ENCODE measurements at places on chromosomes 13 and 19.

GRCh38 chr13:40563350-40564125, 102.9 kb downstream of the FOXO1 start:
- DNase-seq, result no peak

DNA sequence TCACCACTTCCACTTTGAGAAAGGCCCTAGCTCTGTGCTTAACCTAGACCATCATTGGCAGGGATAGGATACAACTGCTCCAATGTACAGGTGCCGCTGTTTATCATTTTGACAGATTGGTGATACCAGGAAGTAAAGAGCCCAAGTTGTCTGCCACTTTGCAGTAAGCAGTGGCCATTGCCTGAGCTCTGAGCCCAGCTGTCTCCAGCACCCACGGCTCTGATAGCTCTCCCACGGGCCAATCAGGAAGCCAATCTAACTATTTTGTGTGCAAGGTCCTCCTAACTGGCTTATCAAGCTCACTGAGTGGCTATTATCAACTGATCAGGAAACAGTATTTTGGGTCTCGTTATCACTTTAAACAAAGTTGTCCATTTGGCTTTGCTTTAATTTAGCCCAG, 181.1 kb downstream of the DCT start:
- DNase-seq, result no peak

DNA sequence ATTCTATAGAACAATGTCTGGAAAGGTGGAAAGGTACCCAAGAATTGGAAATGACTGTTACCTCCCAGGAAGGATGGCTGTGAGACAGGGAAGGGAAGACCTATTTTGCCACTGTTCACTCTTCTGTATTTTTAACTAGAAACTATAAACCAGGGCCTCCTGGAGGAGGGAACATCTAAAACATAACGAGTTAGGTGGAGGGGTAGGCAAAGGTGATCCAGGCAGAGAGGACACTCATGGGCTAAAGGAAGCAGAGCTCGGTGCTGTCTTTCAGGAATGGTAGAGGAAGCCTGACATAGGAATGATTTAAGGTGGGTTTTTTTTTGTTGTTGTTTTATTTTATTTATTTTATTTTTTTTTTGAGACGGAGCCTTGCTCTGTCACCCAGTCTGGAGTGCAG, 5.8 kb downstream of the EIF3K start:
- DNase-seq, result no peak

DNA sequence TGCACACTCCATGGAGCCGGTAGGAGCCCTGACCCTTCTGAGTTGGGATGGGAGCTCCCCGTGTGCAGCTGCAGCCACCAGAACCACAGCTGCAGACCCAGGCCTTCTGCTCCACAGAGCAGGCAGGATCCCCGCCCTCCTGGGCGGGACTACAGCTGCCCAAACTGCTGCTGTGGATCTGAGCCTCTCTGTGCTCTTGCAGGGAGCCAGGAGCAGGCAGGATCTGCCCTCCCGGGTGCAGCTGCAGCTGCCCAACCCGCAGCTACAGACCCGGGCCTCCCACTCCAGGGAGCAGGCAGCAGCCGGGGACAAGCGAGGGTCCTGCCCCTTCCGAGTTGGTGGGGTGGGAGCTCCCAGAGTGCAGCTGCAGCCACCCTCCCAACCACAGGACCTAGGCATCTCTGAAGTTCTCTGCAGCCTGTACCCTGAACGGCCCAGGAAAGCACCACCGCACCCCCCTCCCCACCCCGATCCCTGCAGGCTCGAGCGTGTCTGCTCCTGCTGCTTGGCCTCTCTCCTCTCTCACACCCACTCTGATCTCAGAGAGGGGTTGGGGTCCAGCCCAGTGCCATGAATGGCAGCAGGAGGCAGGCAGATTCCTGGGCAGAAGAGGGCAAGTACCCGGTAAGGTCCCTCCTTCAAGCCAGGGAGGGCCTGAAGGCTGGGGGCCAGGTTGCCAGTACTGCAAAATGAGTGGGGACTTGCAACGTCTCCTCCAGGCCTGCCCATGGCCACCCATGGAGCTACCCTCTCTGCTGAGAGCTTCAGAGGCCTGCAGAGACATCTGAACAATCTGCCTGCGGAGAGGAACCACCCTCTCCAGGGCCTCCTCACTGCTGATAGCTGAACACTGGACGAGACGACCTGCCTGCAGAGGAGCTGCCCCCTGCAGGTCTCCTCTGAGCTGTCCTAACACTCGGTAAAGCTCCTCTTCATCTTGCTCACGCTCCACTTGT, 16.4 kb upstream of the EMP3 start:
- DNase-seq, result no peak

DNA sequence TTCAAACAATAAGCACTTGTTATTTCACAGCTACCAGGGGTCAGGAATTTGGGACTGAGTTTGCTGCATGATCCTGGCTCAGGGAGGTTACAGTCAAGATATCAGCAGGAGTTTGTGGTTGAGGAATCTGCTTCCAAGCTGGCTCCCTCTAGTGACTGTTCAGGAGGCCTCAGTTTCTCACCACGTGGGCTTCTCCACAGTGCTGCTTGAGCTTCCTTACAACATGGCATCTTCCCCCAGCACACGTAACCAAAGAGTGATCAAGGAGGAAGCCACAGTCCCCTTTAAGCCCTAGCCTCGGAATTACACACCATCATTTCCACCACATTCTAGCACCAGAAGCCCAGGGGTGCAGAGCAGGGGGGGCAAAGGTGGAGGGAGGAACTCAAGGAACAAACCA, 28.8 kb downstream of the CELF5 start:
- DNase-seq, result no peak

DNA sequence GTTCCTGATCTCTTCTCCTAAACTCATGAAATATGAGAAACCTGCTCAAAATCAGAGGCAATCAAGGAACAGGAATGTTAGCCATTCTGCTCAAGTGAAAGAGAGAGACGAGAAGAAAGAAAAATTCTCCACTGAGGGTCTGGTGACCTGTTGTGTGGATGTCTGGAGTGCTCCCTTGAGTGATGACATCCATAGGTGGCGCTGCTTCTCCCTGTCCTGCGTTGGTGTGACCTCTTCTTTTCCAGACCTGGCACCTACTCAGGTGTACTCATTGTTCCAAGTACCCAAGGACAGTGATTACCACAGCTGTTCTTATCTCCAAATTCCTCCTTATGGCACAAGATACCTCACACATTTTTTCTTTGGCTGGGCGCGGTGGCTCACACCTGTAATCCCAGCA, 4.0 kb downstream of the ZNF223 start:
- no peak for DNase-seq

DNA sequence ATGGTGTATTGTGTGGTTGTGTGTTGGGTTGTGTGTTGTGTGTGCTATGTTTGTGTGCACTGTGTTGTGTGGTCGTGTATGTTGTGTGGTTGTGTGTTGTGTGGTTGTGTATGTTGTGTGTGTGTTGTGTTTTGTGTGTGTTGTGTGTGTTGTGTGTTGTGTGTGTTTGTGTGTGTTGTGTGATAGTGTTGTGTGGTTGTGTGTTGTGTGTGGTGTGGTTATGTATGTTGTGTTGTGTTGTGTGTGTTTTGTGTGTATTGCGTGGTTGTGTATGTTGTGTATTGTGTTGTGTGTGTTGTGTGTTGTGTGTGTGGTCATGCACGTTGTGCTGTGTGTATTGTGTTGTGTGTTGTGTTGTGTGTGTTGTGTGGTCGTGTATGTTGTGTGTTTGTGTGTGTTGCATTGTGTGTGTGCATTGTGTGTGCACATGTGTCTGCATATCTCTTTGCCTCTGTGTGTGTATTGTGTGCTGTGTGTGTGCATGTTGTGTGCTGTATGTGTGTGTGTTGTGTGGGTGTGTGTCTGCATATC, 2.9 kb downstream of the C3 start:
- no peak for DNase-seq

- no peak for DNase-seq
These were observed 294.8 kb downstream of the KCNRG start for GRCh38 chr13:50309882-50310594.

DNA sequence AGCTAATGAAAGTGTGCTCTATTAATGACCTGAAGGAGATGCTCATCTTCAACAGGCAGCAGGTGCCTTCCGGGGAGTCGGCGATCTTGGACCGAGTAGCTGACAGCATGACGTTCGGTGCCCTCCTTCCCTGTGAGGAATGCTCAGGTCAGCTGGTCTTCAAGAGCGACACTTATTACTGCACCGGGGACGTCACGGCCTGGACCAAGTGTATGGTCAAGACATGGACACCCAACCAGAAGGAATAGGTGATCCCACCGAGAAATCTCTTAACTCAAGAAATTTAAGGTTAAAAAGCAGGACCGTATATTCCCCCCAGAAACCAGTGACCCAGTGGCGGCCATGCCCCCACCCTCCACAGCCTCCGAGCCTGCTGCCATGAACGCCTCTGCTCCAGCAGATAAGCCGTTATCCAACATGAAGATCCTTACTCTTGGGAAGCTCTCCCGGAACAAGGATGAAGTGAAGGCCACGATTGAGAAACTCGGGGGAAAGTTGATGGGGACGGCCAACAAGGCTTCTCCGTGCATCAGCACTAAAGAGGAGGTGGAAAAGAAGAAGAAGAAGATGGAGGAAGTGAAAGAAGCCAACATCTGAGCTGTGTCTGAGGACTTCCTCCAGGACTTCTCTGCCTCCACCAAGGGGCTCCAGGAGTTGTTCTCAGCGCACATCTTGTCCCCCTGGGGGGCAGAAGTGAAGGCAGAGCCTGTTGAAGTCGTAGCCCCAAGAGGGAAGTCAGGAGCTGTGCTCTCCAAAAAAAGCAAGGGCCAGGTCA, 22.8 kb upstream of the ANKRD10 start:
- DNase-seq, result no peak

GRCh38 chr13:78618411-78618810, 15.1 kb upstream of the POU4F1 start:
- no peak for DNase-seq

GRCh38 chr19:13097033-13097462, 5.6 kb downstream of the LYL1 start:
- no peak for DNase-seq

DNA sequence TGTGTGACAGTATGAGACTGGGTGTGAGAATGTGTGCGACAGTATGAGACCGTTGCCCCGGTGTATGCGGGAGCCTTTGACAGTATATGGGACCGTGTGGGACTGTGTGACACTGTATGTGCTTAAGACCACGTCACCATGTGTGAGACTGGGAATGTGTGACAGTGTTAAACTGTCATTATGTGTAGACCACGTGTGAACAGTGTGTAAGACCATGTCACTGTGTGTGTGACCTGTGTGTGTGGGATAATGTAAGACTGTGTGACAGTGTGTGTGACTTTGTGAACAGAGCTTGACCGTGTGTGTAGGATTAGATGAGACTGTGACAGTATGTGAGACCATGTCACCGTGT, 549 bp downstream of the ZNF583 start:
- DNase-seq, result no peak

All from NCI-H1092 treated with DMSO at 0.1 percent for 48 hours (cell line).